ENCODE measurements at places on chromosomes 2 and 18.
A peak's percentile ranks its signal among the peaks of the same experiment; 100 is the strongest.

DNA sequence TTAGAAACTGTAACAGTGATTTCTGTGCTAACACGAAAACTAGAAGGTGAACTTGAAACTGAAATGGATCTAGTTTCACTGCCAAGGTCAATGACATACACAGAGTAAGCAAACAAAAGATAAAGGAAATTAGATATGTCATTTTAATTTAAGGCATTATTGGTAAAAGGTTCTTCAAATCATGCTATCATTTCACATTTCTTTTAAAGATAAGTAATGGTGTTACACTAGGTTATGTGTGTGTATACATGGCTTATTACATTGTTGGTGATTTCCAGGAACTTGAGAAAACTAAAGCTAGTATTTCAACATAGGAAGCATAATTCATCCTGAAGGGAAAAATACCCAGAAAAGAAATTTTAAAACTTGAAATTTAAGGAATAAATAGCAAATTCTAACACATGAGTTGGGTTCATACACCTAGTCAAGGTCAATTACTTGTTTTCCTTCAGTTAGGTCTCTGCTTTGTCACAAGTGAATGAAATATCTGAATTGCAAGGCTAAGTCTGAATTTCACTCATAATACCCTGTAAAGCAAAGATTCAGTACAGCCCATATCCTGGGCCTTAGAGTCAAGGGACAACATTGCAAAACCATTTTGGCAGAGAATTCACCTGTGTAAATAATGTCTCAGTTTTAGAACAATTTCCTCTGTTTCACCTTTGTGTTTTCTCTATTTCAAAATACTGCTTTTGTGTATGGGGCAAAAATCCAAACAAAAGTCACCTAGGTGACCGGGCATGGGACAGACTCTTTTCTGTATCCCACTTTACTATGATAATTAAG is 141.6 kb downstream of the SRBD1 start:
- no peak for DNase-seq

- DNase-seq, result no peak
These were observed 14.9 kb downstream of the TYW5 start for GRCh38 chr2:199940373-199940772.

GRCh38 chr18:59051470-59052165 is 88.1 kb upstream of the SEC11C start:
- DNase-seq, result no peak

- DNase-seq, result no peak
These were observed 29.7 kb downstream of the HDAC4 start for GRCh38 chr2:239370876-239371725.

GRCh38 chr2:156242874-156243273 is 89.6 kb downstream of the NR4A2 start:
- DNase-seq, result no peak

GRCh38 chr18:11081009-11081532 is 68.3 kb downstream of the PIEZO2 start:
- no peak for DNase-seq

DNA sequence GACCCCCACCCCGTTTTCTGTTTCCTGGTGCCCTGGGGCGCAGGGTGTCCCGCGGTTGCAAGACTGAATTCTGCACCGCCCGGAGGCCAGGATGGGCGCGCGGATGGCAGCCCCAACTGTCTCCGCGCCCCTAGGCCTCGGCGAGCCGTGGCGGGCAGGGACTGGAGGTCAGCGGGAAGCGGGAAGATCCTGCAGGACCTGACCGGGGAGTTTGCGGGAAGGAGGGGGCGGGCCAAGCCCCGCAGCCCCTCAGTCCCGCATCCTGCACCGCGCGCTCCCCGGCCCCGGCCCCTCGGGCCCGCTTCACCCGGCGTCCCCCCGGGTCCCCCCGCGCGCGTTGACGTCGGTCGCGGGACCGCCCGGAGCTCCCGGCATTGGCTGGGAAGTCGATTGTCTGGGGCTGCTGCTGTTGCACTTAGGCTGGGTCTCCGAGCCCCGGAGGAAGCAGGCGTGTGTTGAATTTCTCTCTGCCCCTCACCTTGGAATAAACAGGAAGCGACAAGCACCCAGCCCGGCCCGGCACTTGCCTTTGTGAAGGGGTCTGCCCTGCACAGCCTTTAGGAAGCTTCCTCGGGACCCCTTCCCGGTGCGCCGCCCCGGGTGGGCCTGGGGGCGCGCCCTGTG is at the start of gene LDLRAD4:
Gene LDLRAD4 (plus strand): TSS at position 393 of the 624 bp plus-strand sequence.
- DNase-seq, result peak; percentile 41

- DNase-seq, result no peak
These were observed 141.8 kb upstream of the ST6GAL2 start for GRCh38 chr2:107027810-107028209.

- no peak for DNase-seq
These were observed 47.9 kb downstream of the HADHB start for GRCh38 chr2:26292646-26293045.

- no peak for DNase-seq
These were observed 16.1 kb downstream of the SUPT7L start for GRCh38 chr2:27647289-27647688.
